CD4-positive, alpha-beta memory T cell (primary cell): ENCODE measurements at places on chromosomes 5 and 9. TPM values are rescaled to one million over a fixed set of nuclear protein-coding genes. Genes with fewer than 3 reads are reported as not detected.

DNA sequence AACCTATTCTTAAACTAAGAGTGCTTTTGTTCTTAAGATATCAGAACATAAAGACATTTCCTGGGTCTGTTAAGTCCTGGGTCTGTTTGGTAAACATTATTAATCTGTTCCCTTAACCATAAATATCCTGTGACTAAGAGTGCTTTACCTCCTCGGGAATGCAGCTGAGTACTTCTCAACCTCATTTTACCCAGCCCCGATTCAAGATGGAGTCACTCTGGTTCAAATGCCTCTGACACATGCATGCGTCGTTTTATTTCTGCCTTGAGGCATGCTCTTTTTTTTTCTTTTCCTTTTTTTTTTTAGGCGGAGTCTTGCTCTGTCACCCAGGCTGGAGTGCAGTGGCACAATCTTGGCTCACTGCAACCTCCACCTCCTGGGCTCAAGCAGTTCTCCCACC is 39.8 kb upstream of the FBXL17 start:
- DNase-seq: no peak

DNA sequence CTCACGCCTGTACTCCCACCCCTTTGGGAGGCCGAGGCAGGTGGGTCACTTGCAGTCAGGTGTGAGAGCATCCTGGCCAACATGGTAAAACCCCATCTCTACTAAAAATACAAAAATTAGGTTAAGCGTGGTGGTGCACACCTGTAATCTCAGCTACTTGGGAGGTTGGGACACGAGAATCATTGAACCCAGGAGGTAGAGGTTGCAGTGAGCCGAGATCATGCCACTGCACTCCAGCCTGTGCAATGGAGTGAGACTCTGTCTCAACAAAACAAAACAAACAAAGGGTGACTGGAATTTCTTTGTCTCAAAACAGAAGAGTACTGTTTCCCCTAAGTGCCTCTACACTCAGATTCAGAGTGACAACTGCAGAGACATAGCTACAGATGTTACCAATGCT is 116.1 kb downstream of the AP3B1 start:
- DNase-seq: no peak

DNA sequence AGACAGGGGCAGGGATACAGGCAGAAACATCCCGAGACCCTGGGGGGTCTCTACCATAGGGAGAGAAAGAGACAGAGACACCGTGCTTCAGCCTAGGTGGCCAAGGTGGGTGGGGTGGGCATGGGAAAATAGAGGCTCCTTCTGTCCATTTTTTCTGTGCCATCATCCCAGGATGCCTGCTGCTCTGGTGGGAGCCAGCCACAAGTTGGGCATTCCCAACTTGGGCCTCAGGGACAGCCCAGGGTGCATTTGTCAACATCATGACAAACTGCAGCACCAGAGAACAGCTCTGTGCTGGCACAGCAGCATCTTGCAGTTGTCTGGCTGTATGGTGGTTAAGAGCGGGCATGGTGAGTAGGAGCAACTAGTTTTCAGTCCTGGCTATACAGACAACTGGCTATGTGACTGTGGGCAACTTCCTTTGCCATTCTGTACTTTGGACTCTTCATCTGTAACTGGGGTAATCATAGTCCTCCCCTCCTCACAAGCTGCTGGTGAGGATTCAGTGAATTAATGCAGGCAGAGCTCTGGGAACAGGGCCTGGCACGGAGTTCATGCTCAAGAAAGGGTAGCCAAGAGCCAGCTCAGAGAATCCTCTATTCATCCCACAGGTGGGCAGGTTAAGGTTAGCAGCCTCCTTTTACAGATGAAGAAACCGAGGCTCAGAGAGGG is 100.4 kb downstream of the RGS3 start:
- no peak for DNase-seq

GRCh38 chr5:170307575-170308465 is 10.2 kb upstream of the LCP2 start:
- no peak for DNase-seq

GRCh38 chr5:158007336-158007735 is 148.4 kb upstream of the CLINT1 start:
- no peak for DNase-seq

DNA sequence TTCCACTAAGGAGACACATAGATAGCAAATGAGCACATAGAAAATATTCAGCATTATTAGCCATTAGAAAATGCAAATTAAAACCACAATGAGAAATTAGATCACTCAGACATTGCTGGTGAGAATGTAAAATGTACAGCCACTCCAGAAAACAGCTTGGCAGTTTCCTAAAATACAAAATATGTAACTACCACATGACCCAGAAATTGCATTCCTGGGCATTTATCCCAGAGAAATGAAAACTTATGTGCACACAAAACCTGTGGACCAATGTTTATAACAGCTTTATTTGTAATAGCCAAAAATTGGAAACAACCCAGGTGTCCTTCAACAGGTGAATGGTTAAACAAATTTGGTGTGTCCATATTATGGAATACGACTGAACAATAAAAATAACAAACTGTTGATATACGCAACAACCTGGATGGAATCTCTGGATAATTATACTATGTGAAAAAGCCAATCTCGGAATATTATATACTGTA is 34.8 kb upstream of the SHC3 start:
- DNase-seq: no peak

DNA sequence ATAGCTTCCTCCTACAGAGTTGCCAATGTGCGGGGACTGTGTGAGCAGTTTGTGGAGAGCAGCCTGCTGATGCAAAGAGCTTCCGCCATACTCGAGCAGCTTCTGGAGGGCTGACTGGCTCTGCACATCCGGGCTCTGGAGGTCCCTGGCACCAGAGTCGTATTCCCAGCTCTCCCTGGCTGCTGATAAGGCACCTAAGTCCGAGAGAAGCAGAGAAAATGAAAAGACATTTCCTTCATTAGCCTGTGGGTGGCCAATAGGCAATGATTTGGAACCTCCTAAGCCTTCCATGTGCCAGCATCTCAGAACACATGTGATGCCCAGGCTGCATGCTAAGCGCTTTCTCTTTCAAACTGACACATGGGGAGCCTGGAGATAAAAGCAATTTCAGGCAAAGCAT is 94.3 kb downstream of the TSSK1B start:
- no peak for DNase-seq

DNA sequence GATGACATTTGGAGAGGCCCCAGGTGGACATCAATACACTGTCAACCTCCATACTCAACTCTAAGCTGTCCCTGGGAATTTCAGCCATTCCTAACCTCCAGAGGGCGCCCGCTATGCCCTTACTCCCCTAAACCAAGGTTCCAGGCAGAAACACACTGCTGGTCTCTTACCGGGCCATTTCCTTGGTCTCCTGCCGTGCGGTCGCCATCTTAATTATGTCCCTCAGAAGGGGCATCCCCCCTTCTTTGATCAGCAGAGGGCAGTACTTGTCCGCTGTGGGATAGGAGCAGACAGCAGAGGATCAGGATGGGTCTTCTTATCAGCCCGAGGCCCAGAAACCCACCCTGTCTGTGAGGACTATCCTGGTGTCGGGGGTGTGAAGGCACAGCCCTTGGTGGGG is 9.3 kb upstream of the ZDHHC12 start:
- no peak for DNase-seq

DNA sequence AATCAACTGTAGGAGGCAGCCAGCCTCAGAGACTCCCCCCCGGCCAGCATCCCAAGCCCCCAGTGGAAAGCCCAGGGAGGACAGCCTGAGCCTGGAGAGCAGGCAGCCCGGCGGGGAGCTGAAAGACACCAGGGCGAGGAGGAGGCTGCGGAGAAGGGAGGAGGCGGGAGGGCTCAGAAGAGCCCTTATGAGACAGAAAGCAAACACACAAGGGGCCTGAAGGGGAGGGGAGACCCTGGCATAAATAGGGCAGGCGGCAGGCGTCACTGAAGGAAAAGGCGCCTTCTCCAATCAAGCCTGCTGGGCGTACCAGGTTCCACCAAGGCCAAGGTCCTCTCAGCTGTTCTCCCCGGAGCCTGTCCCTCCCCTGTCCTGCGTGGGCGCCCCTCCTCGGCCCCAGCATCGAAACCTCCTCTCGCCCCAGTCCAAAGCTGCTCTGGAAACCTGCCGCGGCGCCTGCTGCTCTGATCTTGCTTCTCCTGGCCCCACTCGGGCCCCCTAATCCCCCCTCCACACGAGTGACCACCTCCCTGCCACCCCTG is 1.3 kb downstream of the SLC9A3 start:
- DNase-seq: no peak

GRCh38 chr5:134131578-134132350 is 17.3 kb downstream of the TCF7 start:
- DNase-seq: peak; percentile 44

The DPM2 gene
- total RNA-seq: 39.7 TPM

The PSAT1 gene
- total RNA-seq: 9.7 TPM
